Inflammatory macrophage treated with lipopolysaccharide for 1 hour (primary cell): ENCODE measurements at places on chromosomes 12 and 14.

- DNase-seq, result no peak
Observed at GRCh38 chr14:45400509-45400908, 147.5 kb upstream of the MIS18BP1 start.

DNA sequence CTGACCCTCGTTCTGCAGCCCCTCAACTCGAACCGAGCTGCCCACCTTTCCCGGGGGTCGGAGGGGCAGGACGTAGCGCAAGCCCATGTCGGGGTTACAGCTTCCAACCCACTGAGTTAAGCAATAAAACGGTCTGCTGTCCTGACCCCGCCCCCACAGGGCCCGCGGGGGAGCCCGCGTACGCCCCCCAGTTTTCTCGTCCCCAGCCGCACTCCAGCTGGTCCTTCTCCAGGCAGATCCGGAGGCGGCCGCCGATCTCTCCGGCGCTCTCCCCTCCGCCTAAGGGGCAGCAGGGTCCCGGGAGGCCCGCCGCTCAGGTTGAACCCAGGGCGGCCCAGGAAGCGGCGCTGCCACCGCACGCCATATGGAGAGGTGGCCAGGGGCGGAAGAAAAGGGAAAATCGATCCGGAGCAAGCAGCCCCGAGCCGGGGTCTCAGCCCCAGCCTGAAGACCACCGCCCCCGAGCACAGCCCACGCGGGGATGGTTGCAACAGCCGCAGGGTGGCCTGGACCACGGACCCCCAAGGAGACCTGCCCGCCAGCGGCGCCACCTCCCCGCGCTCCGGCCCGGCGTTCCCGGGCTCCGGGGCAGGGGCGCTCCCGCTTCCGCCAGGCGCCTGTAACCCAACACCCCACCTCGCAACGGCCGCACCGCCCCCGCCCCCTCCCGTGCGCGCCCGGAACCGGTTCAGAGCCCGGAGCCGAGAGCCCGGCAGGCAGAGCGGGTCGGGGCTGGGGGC is 760 bp downstream of the ACTN1 start:
- DNase-seq, result no peak

DNA sequence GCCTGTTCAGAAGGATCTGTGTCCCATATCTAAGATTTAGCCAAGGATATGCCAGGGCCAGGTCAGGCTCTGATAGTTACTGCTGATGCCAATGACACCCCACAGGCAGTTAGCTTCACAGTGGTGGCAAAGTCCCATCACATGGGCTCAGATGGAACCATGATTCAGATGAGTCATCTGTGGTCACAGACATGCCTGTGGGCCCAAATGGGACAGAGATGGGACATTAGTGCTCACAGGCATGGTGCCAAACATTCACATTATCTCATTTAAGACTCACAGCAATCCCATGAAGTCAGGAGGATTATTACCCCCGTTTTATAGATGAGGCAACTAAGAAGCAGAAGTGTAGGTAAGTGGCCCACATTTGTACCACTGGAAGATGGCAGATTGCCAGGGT is 207.8 kb downstream of the DPF3 start:
- no peak for DNase-seq

DNA sequence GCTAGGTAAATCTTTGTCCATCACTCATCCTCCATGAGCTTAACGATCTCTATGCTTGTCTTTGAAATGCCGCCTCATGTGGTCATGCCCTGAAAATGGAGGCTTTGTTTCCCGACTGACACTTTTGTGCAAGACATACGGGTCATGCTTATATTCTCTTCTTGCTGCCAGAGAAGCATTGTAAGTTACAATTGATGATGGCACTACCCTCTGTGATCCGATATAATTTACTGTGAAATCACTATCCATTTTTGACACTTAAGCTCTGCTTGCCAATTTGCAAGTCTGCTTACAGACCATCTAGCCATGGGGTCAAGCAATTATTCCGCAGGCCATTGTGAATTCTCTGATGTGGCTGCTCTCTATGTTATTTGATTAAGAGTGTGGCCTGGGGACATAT is 650.0 kb downstream of the FLRT2 start:
- no peak for DNase-seq

GRCh38 chr12:28824849-28825248 is 324.2 kb upstream of the FAR2 start:
- DNase-seq, result no peak

- DNase-seq, result no peak
Observed at GRCh38 chr12:15230751-15231150, 9.5 kb upstream of the RERG start.

DNA sequence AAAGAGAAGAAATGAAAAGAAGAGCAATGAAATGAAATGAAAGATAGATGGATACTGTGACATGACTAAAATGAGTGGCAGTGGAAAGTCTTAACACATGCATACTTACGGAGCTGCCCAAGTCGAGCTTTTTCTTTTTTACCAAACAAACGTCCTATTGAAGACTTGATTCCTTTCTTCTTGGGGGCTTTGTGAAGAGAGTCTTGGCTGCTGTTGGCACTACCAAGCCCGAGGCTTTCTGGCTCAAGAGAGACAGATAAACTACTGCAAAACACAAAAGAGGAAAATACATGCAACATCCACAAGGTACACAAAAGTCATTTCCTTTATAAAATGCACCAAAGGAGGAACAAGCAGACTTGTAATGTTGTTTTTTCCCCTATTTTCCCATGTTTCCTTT is 261.2 kb downstream of the ACSS3 start:
- no peak for DNase-seq

DNA sequence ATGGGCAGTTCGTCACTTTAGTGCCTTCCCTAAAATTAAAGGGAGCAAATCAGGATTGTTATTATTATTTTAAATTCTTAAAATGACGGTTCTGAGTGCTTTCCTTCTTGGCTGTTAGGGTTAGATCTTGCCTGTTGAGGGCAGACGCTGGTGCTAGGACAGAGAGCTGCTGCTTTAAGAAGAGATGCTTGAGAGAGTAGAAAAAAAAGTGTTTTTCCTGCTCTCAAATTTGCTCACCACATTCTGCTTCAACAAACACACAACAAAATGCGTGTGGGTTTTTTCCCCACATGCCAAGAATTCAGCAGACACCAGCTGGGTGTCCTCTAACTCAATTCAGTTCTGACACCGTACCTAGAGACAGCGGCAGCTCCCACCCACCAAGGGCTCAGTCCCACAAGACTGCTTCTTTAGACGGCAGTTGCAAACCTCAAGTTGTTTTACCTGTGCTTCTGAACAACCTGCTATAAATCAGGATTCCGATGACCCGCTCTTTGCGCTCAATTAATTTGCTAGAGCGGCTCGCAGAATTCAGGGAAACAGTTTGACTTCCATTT is 75.8 kb upstream of the RIN3 start:
- no peak for DNase-seq

- no peak for DNase-seq
Observed at GRCh38 chr14:60970146-60970545, 10.7 kb downstream of the TRMT5 start.

- no peak for DNase-seq
Observed at GRCh38 chr14:51208982-51209381, 31.1 kb upstream of the TMX1 start.
